ENCODE measurements at places on chromosomes 6 and 20. TPM values are rescaled to one million over a fixed set of nuclear protein-coding genes. Genes with fewer than 3 reads are reported as not detected.

DNA sequence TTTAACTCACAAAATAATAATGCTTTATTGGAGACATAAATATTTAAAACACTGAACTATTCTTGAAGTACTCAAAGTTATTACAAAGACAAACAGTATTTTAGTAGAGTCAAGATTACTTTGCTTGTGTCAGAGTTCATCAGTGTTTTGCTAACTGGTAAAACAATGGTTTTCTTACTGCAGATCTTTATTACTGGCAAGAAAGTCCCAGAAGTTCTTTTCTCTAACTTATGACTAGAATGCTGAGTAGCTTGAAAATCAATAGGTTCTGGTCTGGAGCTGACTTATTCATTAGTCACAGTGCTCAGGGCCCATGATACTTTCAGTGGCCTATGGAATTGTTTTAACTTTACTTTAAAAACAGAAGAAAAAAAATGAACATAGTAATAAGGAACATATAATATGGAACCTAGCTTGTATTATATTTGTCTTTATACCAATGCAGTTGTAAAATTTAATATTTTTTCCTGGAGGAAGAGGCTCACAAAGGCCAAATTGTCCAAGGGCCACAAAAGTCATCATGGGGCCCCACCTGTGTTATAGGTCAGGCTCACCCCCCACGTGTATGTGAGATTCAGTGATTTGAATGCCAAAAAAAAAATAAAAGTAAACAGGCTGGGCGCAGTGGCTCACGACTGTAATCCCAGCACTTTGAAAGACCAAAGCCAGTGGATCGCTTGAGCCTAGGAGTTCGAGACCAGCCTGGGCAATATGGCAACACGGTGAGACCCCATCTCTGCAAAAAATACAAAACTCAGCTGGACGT is 53.3 kb downstream of the PLEKHG1 start:
- no peaks in the 10 kb centered on the region for H3K4me1 ChIP-seq
- no peak overlapping the region for H3K27ac ChIP-seq
- H3K27me3 ChIP-seq = no peaks in the 10 kb centered on the region
- H3K36me3 ChIP-seq = no peaks in the 10 kb centered on the region
- no peak for DNase-seq

The CAGE1 gene
- not detected for total RNA-seq

The FAM50B gene
- total RNA-seq = 1.6 TPM

GRCh38 chr6:43930440-43931154 is 160.6 kb downstream of the VEGFA start:
- H3K27ac ChIP-seq = no peak overlapping the region
- DNase-seq = no peak
- H3K4me1 ChIP-seq = peaks cover 29% of the 10 kb centered on the region
- no peaks in the 10 kb centered on the region for H3K36me3 ChIP-seq
- no peak overlapping the region for H3K4me3 ChIP-seq

DNA sequence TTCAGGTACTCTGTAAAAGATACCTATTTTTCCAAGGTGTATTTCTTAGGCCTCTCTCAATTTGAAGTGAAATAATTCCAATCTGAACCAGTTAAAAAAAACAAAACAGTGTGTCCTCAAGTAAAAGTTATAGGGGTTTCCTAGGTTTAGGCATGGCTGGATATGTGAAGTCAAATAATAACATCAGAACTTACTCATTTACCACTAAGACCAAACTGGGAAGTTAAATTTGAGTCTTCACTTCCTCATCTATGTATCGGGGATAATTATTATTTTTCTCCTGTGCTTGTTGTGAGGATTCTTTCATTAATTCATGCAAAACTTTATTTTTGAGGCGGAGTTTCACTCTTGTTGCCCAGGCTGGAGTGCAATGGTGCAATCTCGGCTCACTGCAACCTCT is 86.2 kb upstream of the PTPRK start:
- H3K4me1 ChIP-seq = peaks cover 4% of the 10 kb centered on the region
- H3K27ac ChIP-seq = no peak overlapping the region
- H3K27me3 ChIP-seq = no peaks in the 10 kb centered on the region
- DNase-seq = no peak

- H3K36me3 ChIP-seq = peaks cover 12% of the 10 kb centered on the region
- no peak overlapping the region for H3K4me3 ChIP-seq
- H3K27me3 ChIP-seq = no peaks in the 10 kb centered on the region
- H3K4me1 ChIP-seq = peaks cover 4% of the 10 kb centered on the region
- DNase-seq = no peak
- no peak overlapping the region for H3K27ac ChIP-seq
Observed at GRCh38 chr6:125267806-125268523, 33.8 kb downstream of the HDDC2 start.

The GNAS-AS1 gene
- 1.1 TPM for total RNA-seq

Measured in chondrocyte (in vitro differentiated cells).